ENCODE measurements at places on chromosomes 2 and 18.

- DNase-seq = no peak
These were observed 228.1 kb upstream of the TRIB2 start for GRCh38 chr2:12488352-12489318.

DNA sequence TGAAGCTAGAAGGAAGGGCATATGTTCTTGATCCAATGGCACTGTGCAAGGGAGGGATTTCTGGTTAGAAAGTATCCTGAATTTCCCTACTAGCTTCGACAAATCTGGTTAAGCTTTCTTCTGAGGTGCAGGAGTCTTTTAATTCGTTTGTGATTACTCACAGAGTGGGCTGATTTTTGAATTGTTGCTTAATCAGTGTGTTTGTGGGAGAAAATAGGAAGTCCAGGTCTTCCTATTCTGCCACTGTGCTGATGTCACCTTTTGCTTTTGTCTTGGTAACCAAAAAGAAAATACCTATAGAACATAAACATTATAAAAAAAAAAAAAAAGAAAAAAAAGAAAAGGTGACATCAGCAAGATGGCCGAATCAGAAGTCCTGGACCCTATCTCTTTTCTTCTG, 1008.6 kb downstream of the TSN start:
- no peak for DNase-seq

- no peak for DNase-seq
These were observed 11.1 kb downstream of the NDUFV2 start for GRCh38 chr18:9113468-9114149.

DNA sequence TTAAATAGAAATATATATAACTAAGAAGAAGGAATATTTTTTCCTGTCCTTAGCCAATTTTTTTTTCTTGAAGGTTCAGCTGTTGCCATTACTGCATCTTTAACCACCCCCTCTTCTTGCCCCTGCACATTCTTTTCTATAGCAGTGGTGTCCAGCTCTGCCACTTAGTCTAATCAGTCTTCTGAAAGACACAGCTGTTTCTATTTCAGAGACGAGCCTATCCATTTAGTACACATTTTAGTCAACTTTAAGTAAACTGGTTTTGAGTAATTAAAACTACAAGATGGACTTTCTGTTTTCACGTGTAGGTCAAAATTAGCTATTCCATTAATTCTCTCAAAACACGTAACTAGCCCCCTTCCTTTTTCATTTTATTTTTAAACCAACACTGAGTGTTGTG, 21.0 kb downstream of the SPOPL start:
- no peak for DNase-seq

DNA sequence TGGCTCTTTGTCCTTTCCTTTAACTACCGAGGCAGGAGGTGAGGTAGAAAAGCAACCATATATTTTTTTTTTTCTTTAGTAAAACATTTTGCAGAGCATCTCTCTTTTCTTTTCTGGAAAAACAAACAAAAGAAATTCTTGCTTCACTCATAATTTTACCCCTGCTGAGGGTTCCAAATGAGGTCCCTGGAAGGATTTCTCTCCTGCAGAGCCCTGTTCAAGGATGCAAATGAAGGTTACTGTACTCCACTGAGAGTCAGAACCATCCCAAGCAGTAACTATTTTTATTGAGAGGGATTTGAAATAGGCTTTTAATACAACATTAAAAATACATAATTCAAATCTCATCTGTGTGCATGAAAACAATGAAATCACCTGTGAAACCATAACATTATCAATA, 19.5 kb upstream of the MYO1B start:
- DNase-seq = no peak

All from body of pancreas (tissue), 4 donors.